Memory B cell (primary cell): ENCODE measurements at places on chromosomes 7 and 10.
A peak's percentile ranks its signal among the peaks of the same experiment; 100 is the strongest.

- no peak for DNase-seq
- peaks cover 7% of the 10 kb centered on the region for H3K36me3 ChIP-seq
- no peak overlapping the region for H3K4me3 ChIP-seq
- H3K27ac ChIP-seq, result peak overlapping the region; percentile 96
- H3K27me3 ChIP-seq, result no peaks in the 10 kb centered on the region
Observed at GRCh38 chr10:124643330-124644009, 100.7 kb downstream of the FAM53B start.

DNA sequence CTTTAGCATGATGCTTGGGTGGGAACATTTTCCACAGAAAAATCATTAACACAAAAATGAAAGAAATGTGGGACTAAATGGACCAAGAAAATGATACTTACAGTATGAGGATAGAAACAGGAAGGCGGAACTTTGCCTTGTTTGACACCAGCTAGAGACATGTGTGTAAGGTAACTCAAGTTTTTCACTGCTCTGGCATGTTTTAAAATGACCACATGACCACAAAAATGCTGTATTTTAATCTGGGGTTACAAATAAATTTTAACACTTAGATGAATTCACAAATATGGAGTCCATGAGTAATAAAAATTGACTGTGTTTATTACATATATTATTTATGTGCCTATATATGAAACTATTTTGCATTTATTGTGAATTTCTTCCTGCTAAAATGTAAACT is 100.9 kb upstream of the PHYHIPL start:
- no peaks in the 10 kb centered on the region for H3K4me1 ChIP-seq
- H3K27ac ChIP-seq, result no peak overlapping the region
- no peaks in the 10 kb centered on the region for H3K36me3 ChIP-seq
- no peak overlapping the region for H3K4me3 ChIP-seq
- no peaks in the 10 kb centered on the region for H3K27me3 ChIP-seq

GRCh38 chr10:85786401-85786899 is 580.1 kb downstream of the GRID1 start:
- H3K4me1 ChIP-seq, result no peaks in the 10 kb centered on the region
- H3K27ac ChIP-seq, result no peak overlapping the region
- H3K36me3 ChIP-seq, result no peaks in the 10 kb centered on the region
- H3K4me3 ChIP-seq, result no peak overlapping the region

- H3K27ac ChIP-seq, result no peak overlapping the region
- DNase-seq, result no peak
- H3K4me3 ChIP-seq, result no peak overlapping the region
- H3K4me1 ChIP-seq, result no peaks in the 10 kb centered on the region
Observed at GRCh38 chr10:112052166-112052565, 131.4 kb downstream of the GPAM start.

GRCh38 chr10:13690281-13690825 is 103.6 kb downstream of the PRPF18 start:
- no peak overlapping the region for H3K27ac ChIP-seq
- H3K36me3 ChIP-seq, result no peaks in the 10 kb centered on the region
- no peak overlapping the region for H3K4me3 ChIP-seq
- no peak for DNase-seq

DNA sequence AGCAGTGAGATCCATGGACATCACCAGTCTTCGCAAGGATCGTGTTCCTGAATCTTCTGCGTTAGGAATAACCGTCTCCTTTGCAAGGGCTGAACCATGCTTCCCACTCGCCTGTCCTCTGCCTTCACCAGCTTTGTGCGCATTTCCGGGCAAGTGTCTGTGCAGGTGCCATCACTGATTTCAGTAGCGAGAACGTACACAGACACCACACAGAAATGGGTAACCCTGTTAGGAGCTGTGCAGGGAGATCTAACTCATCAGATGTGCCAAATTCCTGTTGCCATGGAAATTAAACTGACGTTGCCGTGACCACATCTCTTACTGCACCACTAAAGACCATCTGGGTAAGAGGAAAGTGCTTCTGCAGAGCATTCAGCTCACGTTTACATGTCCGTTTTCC is 146.3 kb downstream of the DIP2C start:
- peaks cover 28% of the 10 kb centered on the region for H3K27me3 ChIP-seq
- H3K36me3 ChIP-seq, result no peaks in the 10 kb centered on the region
- no peak for DNase-seq

DNA sequence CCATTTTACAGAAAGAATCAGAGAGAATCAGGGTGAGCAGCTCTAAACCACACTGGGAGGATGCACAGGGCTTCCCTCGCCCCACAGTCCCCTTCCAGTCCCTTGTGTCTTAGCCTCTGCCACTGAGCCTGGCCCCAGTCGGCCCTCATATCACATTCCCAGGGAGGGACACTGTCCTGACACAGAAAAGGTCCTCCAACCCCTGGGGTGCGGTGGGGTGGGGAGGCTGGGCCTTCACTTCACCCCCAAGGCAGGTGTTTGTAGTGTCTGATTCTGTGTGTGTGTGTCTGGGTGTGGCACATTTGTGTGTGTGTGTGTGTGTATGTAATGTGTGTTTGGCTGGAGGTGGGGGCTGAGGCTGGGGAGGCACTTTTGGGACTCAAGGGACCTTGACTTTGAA is 1.8 kb upstream of the KCP start:
- H3K27me3 ChIP-seq, result peaks cover 19% of the 10 kb centered on the region
- H3K27ac ChIP-seq, result no peak overlapping the region
- no peak for DNase-seq
- H3K36me3 ChIP-seq, result no peaks in the 10 kb centered on the region
- H3K4me1 ChIP-seq, result peaks cover 13% of the 10 kb centered on the region
- no peak overlapping the region for H3K4me3 ChIP-seq

- H3K4me3 ChIP-seq, result peak overlapping the region; percentile 50
- peaks cover 2% of the 10 kb centered on the region for H3K36me3 ChIP-seq
- no peak for DNase-seq
- no peak overlapping the region for H3K27ac ChIP-seq
Observed at GRCh38 chr10:73731588-73732375, 12.4 kb upstream of the SEC24C start.

- H3K36me3 ChIP-seq, result no peaks in the 10 kb centered on the region
- H3K4me1 ChIP-seq, result no peaks in the 10 kb centered on the region
- H3K27ac ChIP-seq, result no peak overlapping the region
- no peak for DNase-seq
- no peak overlapping the region for H3K4me3 ChIP-seq
Observed at GRCh38 chr10:71024490-71024889, 136.1 kb upstream of the PCBD1 start.

DNA sequence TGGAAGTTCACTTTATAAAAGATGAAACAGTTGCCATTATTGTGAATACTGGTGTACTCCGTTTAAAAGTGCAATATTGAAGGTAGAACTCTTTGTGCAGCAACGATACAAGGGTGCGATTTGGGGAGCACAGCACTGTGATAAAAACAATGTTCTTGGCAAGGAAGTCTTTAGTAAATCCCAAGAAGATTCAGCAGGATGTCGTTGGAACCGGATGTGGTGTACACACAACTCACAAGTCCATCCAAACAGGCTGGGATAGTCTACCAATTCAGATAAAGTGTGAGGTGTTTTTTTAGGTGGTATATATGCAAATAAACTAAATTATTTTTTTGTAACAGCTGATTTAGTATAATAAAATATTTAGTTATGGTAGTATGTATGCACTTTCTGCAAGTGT is 46.7 kb downstream of the ZNF777 start:
- H3K27me3 ChIP-seq, result peaks cover 16% of the 10 kb centered on the region
- H3K27ac ChIP-seq, result no peak overlapping the region
- DNase-seq, result no peak
- peaks cover 2% of the 10 kb centered on the region for H3K4me1 ChIP-seq
- H3K4me3 ChIP-seq, result no peak overlapping the region

DNA sequence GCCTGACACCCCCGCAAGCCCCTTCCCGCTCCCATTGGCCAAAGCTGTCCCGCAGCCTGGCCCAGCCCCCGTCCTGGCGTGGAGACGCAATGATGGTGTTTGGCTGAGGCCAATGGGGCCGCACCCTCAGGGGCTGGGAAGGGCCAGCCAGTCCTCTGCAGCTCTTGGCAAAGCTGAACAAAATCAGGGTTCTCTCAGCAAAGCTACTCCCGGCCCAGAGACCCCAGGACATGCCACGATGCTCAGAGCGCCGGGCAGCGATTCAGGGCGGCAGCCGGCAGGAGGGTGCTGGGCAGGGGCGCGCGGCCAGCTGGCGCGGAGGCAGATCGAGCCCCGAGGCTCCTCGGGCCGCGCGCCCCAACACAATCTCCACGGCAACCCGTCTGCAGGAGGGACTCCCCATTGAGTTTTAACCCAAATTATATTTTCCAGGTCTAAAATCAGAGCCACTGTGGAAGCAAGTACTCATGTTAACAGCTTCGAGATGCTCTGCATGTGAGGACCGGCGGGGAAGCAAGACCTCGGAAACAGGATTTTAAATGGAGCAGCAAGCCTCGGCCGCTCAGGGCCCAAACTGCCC is 8.8 kb upstream of the CNPY1 start:
- no peaks in the 10 kb centered on the region for H3K36me3 ChIP-seq
- H3K4me3 ChIP-seq, result no peak overlapping the region
- no peaks in the 10 kb centered on the region for H3K4me1 ChIP-seq

GRCh38 chr10:37700886-37701780 is 156.3 kb downstream of the ZNF248 start:
- no peak overlapping the region for H3K27ac ChIP-seq
- no peaks in the 10 kb centered on the region for H3K27me3 ChIP-seq
- H3K4me3 ChIP-seq, result no peak overlapping the region
- no peak for DNase-seq
- H3K4me1 ChIP-seq, result no peaks in the 10 kb centered on the region

DNA sequence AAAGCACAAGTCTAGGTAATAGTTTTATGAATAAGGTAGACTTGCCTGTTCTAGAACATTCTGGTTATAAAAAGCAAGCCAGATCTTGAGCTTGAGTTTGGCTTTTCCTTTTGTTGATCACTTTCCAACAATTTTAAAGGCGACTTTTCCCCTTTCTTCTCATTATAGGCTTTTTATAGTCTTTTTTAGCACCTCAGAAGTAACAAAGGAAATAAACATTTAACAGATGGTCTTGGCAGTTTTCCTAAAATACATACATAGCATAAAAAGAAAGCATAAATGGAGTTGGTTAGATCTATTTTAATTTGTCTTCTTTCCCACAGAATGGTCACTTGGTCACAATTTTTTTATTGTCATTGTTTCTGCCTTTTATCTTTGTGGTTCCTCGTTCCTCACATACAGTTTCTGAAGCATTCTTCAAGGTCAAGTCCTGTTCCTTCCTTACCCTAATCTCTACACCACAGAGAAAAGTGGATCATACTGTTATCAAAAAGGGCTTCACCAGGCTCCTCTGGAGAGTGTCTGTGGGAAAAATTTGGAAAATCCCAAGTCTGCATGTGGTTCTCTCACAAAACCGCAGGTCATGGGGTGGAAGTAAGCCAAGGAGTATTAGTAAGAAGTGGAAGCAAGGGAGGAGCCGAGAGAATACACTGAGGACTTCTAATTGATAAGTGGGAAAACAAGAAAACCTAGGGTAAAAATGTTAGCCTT is 31.3 kb downstream of the THNSL1 start:
- H3K27ac ChIP-seq, result no peak overlapping the region
- peaks cover 15% of the 10 kb centered on the region for H3K27me3 ChIP-seq
- no peak for DNase-seq
- no peaks in the 10 kb centered on the region for H3K4me1 ChIP-seq
- no peaks in the 10 kb centered on the region for H3K36me3 ChIP-seq

- H3K27ac ChIP-seq, result no peak overlapping the region
- H3K4me3 ChIP-seq, result peak overlapping the region; percentile 71
- no peaks in the 10 kb centered on the region for H3K36me3 ChIP-seq
- peak; percentile 82 for DNase-seq
Observed at GRCh38 chr7:151008511-151009323, 15.6 kb downstream of the ATG9B start.

- no peak for DNase-seq
- H3K4me3 ChIP-seq, result no peak overlapping the region
- H3K36me3 ChIP-seq, result no peaks in the 10 kb centered on the region
- no peak overlapping the region for H3K27ac ChIP-seq
Observed at GRCh38 chr10:113616244-113617074, 47.4 kb downstream of the NRAP start.
